Stimulated activated CD4-positive, alpha-beta T cell treated with anti-CD3 and anti-CD28 coated beads, Interleukin-15, amount 100 ng/mL, for 24 hours (primary cell): ENCODE measurements at places on chromosomes 3 and 15.
A peak's percentile ranks its signal among the peaks of the same experiment; 100 is the strongest.

- no peak for DNase-seq
Observed at GRCh38 chr3:73509816-73510215, 114.9 kb downstream of the PDZRN3 start.

- DNase-seq: no peak
Observed at GRCh38 chr3:129312021-129312639, 33.5 kb downstream of the HMCES start.

- DNase-seq: peak; percentile 82
Observed at GRCh38 chr15:63945007-63945788, 101.1 kb downstream of the DAPK2 start.

DNA sequence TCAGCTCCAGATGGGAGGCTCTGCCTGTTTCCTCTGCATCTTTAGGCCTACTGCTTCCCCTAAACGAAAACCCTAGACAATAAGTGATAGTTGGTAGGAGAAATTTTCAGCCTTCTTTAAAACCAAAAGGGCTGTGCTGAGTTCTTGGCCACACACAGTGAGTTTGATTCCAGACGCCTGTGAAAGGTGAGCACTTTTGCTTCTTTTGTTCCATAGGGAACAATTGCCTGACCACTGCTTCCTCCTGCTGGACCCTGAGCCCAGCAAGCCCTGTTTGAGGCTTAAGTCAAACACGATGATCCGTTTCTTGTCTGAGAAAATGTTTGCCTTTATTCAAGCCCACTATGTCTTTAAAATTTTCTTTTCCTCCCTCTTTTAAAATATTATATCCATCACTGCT, 493.9 kb downstream of the ZIC1 start:
- no peak for DNase-seq

DNA sequence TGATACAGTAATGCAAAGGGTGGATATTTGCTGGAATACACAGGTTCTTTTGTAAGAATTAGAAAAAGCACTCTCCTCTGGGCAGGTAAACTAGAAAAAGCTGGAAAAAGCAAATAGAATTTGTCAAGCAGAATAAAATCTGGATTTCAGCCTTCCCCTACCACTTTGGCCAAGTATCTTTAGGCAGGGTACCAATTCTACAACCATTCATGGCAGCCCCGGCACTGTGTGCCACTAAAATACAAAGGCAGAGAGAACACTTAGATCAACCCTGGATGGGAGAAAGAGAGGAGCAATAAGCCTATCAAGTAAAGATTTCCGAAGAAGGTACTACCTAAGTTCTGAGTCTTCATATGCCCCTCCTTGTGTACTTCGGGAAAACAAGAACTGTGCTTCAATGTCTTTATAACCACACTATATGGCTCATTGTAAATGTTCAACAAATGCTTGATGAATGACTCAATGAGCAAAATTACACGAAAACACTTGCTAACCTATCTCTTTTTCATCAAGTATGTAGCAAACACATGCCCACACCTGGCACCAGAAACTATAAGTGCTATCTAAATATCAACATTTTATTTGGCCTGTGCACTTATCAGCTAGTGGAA, 20.8 kb downstream of the STAG1 start:
- DNase-seq: no peak

- DNase-seq: no peak
Observed at GRCh38 chr3:50447290-50447840, 56.1 kb downstream of the CACNA2D2 start.

- peak; percentile 52 for DNase-seq
Observed at GRCh38 chr3:129606636-129607390, at the start of gene PLXND1. Gene PLXND1 (minus strand): TSS chr3:129606676. CDS start chr3:129606639, 37 bp downstream.

GRCh38 chr15:39874890-39875549, 45.0 kb downstream of the GPR176 start:
- peak; percentile 16 for DNase-seq

GRCh38 chr3:88031642-88032077, 27.1 kb downstream of the CGGBP1 start:
- DNase-seq: no peak

GRCh38 chr15:54082836-54083492, 104.7 kb downstream of the UNC13C start:
- peak; percentile 3 for DNase-seq

DNA sequence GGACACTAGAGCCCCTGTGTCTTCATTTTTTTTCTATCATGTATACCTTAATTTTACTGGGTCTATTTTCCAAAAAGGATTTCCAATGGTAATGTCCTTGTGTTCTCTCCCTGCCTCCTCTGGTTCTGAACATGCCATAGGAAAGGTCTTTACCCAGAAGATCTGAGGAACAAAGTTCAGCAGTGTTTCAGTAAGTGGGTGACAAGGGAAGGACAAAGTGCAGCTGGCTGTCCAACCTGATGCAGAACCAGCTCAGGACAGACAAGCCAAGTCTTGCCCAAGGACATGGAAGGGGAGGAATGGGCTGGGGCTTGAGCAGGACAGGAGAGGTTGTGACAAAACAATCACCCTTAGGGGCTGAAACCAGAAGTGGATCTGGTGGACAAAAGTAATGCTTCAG, 61.2 kb upstream of the STRIT1 start:
- no peak for DNase-seq

- DNase-seq: no peak
Observed at GRCh38 chr15:92268900-92269299, 124.8 kb upstream of the ST8SIA2 start.
